GM23338 (cell line): ENCODE measurements at places on chromosomes 7 and 10. TPM values are rescaled to one million over a fixed set of nuclear protein-coding genes. Genes with fewer than 3 reads are reported as not detected.

NPTX2 gene
- total RNA-seq, result 24.1 and 29.9 TPM in 2 replicates

INHBA gene
- total RNA-seq, result 0.94 and 1.0 TPM in 2 replicates

KCP gene
- total RNA-seq, result 0.76 and 1.3 TPM in 2 replicates

SLK gene
- 21.5 and 25.8 TPM in 2 replicates for total RNA-seq

HTRA1 gene
- total RNA-seq, result 16.1 and 16.5 TPM in 2 replicates

SPDYE8 gene
- total RNA-seq, result not detected in 2 replicates

DNA sequence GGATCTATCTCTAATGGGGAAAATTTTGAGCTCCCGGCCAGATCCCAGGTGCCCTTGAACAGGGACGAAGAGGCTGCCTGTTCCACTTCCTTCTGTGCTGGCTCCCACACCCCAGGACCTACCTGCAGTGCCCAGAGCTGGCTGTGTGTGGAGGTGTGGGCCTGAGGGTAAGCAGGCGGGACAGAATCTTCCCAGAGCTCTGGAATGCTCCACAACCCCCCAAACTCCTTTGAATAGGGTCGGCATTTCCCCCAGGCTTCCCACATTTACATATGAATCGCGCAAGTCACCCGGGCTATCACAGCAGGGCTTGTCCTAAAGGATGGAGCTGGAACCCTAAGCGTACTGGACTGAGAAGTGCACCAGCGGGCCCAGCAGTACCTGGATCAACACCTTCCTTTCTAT lies 95.9 kb downstream of the DNMBP start:
- H3K36me3 ChIP-seq, result peaks cover 6% of the 10 kb centered on the region
- H3K27me3 ChIP-seq, result no peaks in the 10 kb centered on the region
- H3K27ac ChIP-seq, result peak overlapping the region; percentile 97

DNA sequence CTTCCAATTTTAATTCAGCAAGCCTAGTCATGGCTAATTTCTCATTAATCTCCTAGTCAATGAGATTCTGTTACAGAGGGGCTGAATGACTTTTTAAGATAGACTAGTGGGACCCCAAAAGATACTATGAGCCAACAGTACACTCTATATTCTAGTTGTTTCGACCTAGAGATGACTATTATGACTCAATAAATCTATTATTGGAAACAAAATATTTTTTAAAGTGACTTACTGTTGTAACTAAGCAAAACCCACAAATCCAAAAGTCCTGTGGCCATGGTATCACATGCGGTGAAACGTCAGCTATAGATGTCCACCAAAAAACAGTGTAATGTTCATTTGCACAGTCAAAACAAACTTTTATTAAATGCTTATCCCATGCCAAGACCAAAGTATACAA lies 95.3 kb upstream of the ADO start:
- H3K27ac ChIP-seq, result no peak overlapping the region
- H3K36me3 ChIP-seq, result no peaks in the 10 kb centered on the region; the same call in 1 of the 2 replicates
- no peak for DNase-seq
- H3K4me3 ChIP-seq, result no peak overlapping the region
- no peaks in the 10 kb centered on the region for H3K27me3 ChIP-seq
- no peaks in the 10 kb centered on the region for H3K4me1 ChIP-seq

DNA sequence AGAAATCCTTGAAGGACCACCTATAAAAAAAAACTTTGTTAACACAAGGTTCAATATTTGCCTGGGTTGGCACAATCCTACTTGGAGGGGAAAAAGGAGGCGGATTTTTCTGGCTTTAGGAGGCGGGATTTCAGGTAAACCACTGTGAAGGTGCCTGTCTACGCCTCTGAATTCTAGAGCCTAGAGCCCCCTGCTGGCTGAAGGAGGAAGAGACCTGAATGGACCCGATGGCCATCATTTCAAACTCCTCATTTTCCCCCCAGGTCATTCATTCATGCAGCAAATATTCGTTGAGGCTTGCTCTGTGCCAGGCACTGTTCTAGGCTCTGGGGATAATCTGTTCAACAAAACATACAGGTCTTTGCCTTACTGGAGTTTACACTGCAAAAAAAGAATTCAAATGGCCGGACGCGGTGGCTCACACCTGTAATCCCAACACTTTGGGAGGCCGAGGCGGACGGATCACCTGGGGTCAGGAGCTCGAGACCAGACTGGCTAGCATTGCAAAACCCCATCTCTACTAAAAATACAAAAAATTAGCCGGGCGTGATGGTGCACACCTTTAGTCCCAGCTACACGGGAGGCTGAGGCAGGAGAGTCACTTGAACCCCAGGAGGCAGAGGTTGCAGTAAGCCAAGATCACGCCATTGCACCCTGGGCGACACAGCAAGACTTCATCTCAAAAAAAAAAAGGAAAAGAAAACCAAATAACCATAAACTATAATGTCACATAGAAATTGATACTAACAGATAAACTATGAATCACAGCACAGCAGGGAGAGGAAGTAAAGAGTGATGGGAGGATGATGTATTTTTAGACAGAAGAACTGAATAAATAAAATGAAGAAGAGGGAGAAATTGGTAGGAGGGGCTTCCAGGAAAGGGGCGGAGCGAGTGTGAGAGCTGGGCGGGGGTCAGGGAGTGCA lies 90.1 kb upstream of the NFE2L3 start:
- no peaks in the 10 kb centered on the region for H3K27me3 ChIP-seq
- no peak overlapping the region for H3K27ac ChIP-seq
- no peak overlapping the region for H3K4me3 ChIP-seq
- DNase-seq, result peak; percentile 95

GRCh38 chr10:100370714-100371481 lies 23.9 kb downstream of the SCD start:
- peak; percentile 80 for DNase-seq
- H3K27ac ChIP-seq, result peak overlapping the region; percentile 85; the same call in 1 of the 2 replicates
- H3K27me3 ChIP-seq, result no peaks in the 10 kb centered on the region
- H3K4me3 ChIP-seq, result peak overlapping the region; percentile 26; the same call in 1 of the 2 replicates
- H3K36me3 ChIP-seq, result no peaks in the 10 kb centered on the region; the same call in 1 of the 2 replicates
- H3K4me1 ChIP-seq, result peaks cover 35% of the 10 kb centered on the region

DNA sequence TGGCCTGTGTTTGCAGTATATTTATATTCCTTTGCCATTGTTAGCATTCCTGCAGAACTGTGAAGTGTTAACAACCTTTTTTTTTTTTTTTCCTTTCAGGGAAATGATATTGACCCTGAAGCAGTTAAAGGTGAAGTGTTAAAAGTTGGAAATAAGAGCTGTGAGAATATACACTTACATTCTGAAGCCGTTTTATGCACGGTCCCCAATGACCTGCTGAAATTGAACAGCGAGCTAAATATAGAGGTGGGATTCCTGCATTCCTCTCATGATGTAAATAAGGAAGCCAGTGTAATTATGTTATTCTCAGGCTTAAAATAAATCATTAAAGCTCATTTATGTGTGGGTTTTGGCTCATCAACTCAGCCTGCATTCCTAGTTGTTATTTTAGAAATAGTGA lies 92.8 kb upstream of the CAPZA2 start:
- H3K4me1 ChIP-seq, result no peaks in the 10 kb centered on the region
- DNase-seq, result no peak
- H3K4me3 ChIP-seq, result no peak overlapping the region
- H3K27me3 ChIP-seq, result peaks cover 28% of the 10 kb centered on the region; the same call in 1 of the 2 replicates
- no peak overlapping the region for H3K27ac ChIP-seq

GRCh38 chr10:28382525-28383269 lies 79.8 kb upstream of the MPP7 start:
- no peak for DNase-seq
- no peak overlapping the region for H3K27ac ChIP-seq
- no peaks in the 10 kb centered on the region for H3K36me3 ChIP-seq
- H3K4me1 ChIP-seq, result no peaks in the 10 kb centered on the region
- H3K4me3 ChIP-seq, result no peak overlapping the region

GRCh38 chr10:131140606-131141005 lies 170.9 kb downstream of the TCERG1L start:
- DNase-seq, result no peak
- no peaks in the 10 kb centered on the region for H3K4me1 ChIP-seq
- no peak overlapping the region for H3K4me3 ChIP-seq

DNA sequence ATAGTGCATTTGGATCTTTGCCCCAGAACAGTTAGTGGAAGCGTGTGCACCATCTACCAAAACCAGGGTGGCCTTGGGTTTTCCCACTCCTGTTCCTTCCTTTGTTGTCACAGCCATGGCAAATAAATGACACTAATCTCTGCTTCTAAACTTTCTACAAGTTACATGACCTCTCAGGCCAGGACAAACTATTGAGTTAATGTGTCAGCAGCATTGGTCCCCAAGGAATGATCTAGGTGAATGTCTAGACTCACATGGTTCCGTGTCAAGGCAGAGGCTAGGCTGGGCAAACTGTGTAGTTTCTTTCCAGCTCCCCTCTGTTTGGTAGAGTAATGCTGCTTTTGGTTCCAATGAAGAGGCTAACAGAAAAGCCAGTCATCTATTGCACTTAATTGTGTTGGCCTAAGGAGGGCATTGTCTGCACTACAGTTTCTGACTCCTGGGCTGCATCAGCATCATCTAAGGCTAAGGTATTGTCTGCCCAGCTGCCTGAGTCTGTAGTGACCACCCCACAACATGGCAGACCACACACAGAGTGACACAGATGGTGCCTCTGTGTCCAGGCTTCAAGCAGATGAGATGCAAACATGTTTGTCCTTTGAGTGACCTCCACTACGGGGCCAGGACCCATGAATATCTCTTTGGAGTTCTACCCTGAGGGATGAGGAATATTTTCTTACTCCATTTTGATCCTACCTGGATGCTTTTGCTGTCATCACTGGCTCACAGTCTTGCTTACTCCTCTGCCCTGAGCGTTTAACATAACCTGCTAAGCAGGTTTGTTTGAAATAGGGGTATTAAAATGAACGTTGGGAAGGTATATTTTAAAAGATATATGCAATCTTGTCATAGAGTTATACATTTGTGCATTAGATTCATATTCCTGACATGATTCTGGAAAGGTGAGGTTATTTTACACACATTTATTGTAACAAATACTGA lies 1.7 kb downstream of the CYP3A4 start:
- H3K36me3 ChIP-seq, result no peaks in the 10 kb centered on the region
- peak; percentile 29 for DNase-seq
- no peaks in the 10 kb centered on the region for H3K27me3 ChIP-seq

DNA sequence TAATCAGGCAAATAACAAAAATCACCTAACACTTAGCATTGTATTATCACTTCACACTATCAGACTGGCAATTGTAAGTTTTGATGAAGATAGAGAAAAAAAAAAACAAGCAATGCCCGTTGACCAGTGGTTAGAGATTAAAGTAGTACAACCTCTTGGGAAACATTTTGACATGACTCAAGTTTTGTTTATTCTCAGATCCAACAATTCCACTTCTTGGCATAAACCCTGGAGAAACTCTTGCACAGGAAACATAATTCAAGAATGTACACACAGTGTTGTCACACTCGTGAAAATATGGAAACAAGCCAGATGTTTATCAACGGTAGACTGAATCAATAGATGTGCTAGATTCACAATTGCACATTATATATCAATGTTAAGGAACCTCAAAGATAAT lies 37.2 kb downstream of the FRMD4A start:
- no peak for DNase-seq
- H3K27me3 ChIP-seq, result no peaks in the 10 kb centered on the region
- no peak overlapping the region for H3K27ac ChIP-seq
- H3K36me3 ChIP-seq, result peaks cover 6% of the 10 kb centered on the region
- H3K4me1 ChIP-seq, result no peaks in the 10 kb centered on the region

GRCh38 chr10:26172131-26172530 lies 44.4 kb upstream of the GAD2 start:
- no peaks in the 10 kb centered on the region for H3K27me3 ChIP-seq
- peaks cover 14% of the 10 kb centered on the region; the same call in 1 of the 2 replicates for H3K4me1 ChIP-seq
- H3K36me3 ChIP-seq, result no peaks in the 10 kb centered on the region
- H3K27ac ChIP-seq, result no peak overlapping the region

DNA sequence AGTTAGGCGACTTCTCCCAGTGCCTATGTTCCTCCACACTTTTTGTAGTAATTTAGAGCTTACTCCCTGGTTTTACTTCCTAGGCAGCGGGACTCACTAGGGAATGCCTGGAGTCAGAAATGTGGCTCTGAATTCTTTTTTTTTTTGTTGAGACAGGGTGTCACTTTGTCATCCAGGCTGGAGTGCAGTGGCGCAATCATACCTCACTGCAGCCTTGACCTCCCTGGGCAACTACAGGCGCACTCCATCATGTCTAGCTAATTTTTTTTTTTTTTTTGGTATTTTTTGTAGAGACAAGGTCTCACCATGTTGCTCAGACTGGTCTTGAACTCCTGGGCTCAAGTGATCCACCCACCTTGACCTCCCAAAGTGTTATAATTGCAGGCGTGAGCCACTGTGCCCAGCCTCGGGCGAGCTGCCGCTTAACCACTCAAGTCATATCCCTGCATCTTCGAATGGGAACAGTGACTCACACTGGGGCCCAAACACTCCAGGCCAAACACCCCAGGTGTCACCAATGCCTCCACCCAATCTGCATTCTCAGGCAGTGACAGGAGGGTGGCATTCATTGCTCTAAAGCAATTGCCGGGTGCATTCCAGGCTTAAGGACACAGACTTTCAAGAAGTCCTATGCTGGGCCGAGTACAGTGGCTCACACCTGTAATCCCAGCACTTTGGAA lies 19.6 kb downstream of the RGS10 start:
- no peaks in the 10 kb centered on the region for H3K27me3 ChIP-seq
- no peak overlapping the region for H3K27ac ChIP-seq
- no peak overlapping the region for H3K4me3 ChIP-seq
- no peaks in the 10 kb centered on the region for H3K36me3 ChIP-seq
- no peak for DNase-seq

- peaks cover 4% of the 10 kb centered on the region; the same call in 1 of the 2 replicates for H3K4me1 ChIP-seq
- H3K4me3 ChIP-seq, result no peak overlapping the region
- no peak overlapping the region for H3K27ac ChIP-seq
- no peaks in the 10 kb centered on the region for H3K27me3 ChIP-seq
- no peaks in the 10 kb centered on the region for H3K36me3 ChIP-seq
Measured at GRCh38 chr10:60817398-60817805, 39.1 kb downstream of the CDK1 start.

DNA sequence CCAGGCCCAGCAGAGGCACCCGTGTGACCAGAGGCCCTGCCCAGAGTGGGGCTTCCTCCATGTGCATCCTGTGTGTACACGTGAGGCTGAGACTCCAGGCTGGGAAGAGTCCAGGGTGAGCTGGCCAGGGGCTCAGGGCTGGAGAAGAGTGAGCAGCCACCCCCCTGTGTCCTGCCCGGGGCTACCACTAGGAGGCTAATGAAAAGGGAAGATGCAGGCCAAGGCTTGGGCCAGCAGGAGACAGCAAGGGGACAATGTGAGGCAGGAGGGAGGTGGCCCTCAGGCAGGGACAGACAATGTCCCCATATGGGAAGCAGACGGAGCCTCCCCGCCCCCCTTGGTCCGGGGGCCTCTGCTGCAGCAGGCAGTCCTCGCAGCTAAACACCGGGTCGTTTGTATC lies 102.0 kb downstream of the HIF1AN start:
- DNase-seq, result peak; percentile 88
- H3K4me3 ChIP-seq, result no peak overlapping the region
- peaks cover 21% of the 10 kb centered on the region for H3K4me1 ChIP-seq
- H3K36me3 ChIP-seq, result no peaks in the 10 kb centered on the region
- no peak overlapping the region for H3K27ac ChIP-seq

DNA sequence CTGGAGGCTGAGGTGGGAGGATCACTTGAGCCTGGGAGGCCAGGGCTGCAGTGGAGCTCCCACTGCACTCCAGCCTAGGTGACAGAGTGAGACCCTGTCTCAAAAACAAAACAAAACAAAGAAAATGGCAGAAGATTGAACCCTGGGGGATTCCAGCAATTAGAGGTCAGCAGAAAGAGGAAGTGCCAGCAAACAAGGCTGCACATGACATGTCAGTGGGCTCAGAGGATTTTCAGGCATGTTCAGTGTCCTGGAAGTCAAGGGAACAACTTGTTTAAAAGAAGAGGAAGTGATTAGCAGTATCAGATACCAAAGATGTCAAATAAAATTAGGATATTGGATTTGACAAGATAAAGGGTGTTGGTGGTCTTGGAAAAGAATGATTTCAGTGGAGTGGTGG lies 32.3 kb downstream of the RAB18 start:
- no peak overlapping the region for H3K4me3 ChIP-seq
- 0 out of 2 replicates have a peak, but pooled peaks cover 4% of the 10 kb centered on the region for H3K4me1 ChIP-seq
- H3K27ac ChIP-seq, result no peak overlapping the region
